ENCODE measurements at places on chromosomes 4 and X.

GRCh38 chr4:5220028-5220427, 168.7 kb downstream of the STK32B start:
- DNase-seq = no peak

- no peak for DNase-seq
These were observed 17.1 kb upstream of the ARHGAP10 start for GRCh38 chr4:147714575-147715401.

DNA sequence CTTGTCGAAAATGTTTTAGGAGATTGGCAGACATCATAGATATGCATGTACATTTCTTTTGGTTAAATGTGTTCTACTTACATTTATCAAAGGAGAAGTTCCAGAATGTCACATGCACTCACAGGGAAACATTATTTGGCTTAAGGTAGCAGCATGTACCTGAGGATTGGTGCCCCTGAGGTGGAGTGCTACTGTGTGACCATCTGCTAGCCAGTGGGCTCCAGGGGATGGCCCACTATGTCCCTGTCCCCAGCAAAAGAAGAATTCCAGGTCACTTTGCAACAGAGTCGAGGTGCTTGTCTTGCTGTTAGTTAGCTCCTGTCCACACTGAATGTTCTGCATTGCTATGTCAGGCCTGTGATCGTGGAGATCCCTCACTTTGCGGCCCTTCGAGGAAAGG, 283.2 kb downstream of the ANK2 start:
- no peak for DNase-seq

DNA sequence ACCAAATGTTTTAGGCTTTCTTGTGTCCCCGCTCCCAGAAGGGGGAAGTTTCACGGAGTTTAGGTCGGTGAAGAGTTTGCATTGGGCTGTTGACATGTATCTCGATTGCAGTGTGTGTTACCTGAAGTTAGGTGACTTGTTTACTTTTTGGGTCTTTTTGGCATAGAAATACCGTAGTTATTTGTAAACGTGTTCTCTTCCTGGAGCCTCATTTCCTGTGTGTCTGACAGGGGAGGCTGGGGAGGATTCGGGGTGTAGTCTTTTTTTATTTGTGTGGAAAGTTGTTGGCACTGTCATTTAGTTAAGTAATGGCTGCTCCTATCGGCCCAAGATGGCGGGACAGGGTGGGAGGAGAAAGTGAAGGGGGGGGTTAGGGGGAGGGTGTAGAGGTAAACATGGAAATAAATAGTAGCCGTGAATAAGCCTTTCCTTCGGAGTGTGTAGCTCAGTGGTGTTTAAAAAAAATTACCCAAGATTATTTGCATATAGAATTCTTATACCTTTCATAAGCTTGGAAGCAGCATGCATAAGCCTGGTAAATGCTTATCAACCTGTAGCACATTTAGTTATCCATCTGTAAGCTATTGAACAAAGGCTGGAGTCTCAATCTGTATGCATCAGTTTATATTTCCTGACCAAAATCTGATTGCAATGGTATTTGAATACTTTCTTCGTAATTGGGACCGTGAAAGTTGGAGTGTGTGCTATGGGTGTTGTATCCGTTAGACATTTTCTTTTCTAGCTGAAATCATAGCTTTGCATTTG, 1.6 kb downstream of the KDM6A start:
- DNase-seq = no peak

- no peak for DNase-seq
These were observed at the start of gene BTC for GRCh38 chr4:74794382-74795010. Gene BTC, minus strand, starts transcription at chr4:74794523. Its CDS starts 198 bp downstream, at chr4:74794325.

GRCh38 chr4:122739174-122739573, 6.7 kb downstream of the BBS12 start:
- DNase-seq = no peak

DNA sequence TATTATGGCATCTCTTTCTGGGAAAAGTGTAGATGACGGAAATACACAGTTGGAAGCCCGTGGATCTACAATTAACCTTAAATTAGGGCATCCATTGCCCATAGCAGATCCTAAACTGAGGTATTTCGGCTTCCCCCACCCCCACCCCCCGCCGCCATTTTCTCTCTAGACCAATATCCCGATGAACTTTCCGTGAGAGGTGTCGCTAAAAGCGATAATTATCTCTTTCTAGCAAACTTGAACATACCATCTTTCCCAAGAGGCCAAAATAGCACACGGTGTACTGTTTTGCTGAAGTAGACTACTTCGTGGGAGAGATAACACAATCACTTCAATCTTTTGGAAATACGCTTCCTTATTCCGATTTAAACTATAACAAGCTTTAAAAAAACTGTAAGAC, 554 bp downstream of the KLHL15 start:
- DNase-seq = no peak

- no peak for DNase-seq
These were observed 229.8 kb downstream of the DKK2 start for GRCh38 chr4:106806158-106806797.

- DNase-seq = no peak
These were observed 790.1 kb downstream of the TECRL start for GRCh38 chr4:63618883-63619718.

- DNase-seq = no peak
These were observed 83.3 kb downstream of the EFNB1 start for GRCh38 chrX:68912113-68912512.

GRCh38 chr4:3851881-3852280, 85.7 kb downstream of the ADRA2C start:
- no peak for DNase-seq

- DNase-seq = no peak
These were observed 420.3 kb upstream of the BOD1L1 start for GRCh38 chr4:14047840-14048239.

- no peak for DNase-seq
These were observed 115.1 kb downstream of the PPP3CA start for GRCh38 chr4:101232074-101232776.

DNA sequence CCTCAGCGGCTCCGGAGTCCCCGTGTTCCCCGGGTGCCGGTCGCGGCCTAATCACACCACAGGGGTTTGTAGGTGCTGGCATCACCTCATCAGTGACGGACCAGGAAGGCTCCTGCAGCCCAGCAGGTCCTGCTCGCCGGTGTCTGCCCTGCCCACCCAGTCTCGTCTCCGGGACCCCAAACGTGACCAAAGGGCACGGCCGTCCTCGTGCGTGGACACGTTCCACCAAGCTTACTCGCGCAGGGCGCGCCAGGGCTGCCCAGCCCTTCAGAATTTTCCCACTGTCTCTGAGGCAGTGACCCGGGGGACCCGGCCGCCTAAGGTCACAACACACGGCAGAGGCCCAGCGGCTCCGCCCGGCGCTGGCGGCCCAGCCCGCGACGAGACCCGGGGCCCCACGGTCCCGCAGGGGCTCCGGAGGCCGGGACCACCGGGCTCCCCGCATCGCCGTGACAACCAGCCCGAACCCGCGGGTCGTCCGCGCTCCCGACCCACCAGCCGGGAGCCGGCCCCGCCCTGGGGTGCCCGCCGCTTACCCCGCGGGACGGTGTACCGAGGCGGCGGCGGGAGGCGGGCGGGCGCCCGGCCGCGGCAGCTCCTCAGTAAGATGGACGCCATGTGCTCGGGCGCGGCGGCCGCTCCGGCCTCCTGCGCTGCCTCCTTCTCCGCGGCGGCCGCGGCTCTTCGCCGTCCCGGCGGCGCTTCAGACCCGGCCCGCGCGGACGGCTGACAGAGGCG, 454 bp downstream of the LETM1 start:
- no peak for DNase-seq

DNA sequence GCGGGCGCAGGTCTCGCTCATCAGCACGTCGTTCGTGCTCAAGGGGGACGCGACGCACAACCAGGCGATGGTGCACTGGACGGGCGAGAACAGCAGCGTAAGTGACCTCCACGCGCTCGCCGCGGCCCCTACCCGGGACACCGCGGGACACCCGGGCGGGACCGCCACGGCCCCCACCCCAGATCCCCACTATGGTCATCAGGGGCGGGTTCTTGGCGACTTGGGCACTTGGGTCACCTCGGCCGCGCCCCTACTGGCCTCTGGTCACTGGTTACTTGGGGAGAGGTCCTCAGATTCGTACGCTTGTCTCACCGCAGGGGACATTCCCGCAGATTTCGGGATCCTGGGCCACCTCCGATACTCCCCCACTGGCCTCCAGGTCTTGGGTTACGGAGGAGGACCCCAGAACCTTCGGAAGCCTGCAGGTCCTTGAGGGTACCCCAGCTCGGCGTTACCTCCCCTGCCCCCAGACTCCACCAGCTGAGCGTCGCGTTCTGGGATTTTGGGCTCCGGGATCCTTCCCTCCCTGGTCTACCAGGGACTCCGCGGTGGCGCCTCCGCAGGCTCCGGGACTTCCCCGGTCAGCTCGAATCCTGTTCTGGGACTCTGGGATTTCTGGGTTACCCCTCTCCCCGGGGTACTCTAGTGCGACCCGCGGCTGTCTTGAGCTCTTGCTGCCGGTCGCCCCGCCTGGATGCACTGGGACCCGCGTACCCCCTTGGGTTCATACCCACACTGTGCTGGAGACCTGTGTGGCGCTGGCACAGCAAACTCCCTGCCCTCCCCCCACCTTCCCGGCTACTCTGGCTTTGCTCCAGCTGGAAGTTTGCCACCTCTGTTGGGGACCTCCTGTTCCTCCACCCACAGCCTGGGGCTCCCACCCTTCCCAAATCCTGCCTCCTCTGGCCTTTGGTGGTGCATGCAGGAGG, 956 bp downstream of the SORCS2 start:
- no peak for DNase-seq

DNA sequence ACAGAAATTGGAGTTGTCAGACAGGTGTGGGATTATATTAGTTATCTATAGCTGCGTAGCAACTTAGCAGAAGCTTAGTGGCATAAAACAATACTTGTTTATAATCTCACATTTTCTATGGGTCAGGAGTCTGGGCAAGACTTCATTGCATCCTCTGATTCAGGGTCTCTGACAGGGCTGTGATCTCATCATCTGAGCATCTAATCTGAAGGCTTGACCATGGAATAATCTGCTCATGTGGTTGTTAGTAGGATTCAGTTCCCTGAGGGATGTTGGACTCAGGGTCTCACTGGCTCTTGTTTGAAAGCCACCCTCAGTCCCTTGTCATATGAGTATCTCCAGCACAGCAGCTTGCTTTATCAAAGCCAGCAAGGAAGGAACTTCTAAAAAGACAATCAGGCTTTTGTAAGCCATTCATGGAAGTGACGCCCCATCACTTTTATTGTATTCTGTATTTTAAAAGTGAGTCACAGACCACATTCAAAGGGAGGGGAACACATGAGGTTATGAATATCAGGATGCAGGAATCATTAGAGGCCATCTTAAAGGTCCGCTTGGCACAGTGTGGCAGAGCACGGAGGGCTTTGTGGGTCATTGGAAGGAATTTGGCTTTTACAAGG, 37.2 kb upstream of the FAM9B start:
- DNase-seq = no peak

DNA sequence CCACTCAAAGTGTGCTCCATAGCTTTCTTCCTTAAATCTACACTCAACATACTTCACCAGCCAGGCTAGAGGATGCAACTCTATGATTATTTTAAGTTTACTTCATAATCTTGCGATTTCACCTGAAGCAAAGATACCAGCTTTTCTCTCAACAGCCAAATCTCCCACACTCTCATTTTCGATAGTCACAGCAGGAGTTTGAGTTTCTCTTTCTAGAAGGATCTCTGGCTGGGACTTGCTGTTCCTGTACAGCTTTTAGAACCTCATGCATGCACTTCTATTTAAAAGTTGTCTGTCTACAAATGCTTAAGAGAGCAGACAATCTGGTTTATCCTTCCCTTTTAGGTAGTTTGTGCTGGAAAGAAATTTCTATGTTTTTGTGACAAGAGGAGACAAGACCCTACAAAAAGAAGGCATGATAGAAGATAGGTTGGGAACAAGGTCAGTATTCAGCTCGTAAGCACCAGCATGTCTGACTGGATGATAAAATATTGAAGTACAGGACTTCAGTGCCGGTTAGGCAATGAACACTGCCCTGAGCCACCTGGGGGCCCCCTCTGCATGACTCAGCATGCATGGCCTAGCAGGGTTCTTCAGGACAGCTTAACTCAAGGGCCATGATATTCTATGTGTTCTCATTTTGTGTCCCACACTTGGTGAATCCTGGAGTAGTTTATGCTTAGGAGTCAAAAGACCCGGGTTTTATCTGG, 65.6 kb downstream of the ATXN3L start:
- no peak for DNase-seq

- no peak for DNase-seq
These were observed 273.7 kb upstream of the TECRL start for GRCh38 chr4:64682946-64683345.

Data from stimulated activated CD8-positive, alpha-beta memory T cell treated with anti-CD3 and anti-CD28 coated beads, Interleukin-4, amount 100 ng/mL, for 4 hours (primary cell).